ENCODE measurements at places on chromosomes 5 and 9.

DNA sequence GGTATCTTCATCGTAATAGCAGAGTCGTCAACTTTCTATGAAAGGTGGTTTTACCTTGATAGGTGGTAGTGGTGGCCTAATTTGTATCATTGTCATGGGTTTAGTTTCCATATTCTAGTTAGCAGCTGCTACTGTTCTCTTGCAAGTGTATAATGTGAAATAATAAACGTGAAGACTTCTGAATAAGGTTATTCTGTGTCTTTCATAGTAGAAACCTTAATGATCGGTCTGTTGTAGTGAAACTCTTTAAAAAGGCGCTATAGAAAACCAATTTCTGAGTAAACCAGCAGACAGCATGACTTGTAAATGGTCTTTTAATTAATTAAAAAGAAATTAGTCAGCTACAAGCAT lies 1.6 kb downstream of the SET start:
- no peak for DNase-seq

DNA sequence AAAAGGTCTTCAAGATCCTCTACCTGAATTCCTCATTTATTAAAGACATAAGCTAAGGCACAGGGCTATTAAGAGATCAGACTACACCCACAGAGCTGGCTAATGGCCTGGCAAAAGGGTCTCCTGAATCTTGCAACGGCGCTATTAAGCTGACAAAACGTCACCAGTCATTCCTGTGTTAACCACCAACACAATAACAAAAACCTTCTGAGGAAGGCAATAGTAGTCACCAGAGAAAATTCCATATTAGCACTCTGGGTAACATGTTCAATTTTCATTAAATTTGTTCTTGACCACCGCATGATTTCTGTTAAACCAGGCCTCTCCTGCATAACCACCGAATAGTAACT lies 77.0 kb downstream of the GNAQ start:
- no peak for DNase-seq

DNA sequence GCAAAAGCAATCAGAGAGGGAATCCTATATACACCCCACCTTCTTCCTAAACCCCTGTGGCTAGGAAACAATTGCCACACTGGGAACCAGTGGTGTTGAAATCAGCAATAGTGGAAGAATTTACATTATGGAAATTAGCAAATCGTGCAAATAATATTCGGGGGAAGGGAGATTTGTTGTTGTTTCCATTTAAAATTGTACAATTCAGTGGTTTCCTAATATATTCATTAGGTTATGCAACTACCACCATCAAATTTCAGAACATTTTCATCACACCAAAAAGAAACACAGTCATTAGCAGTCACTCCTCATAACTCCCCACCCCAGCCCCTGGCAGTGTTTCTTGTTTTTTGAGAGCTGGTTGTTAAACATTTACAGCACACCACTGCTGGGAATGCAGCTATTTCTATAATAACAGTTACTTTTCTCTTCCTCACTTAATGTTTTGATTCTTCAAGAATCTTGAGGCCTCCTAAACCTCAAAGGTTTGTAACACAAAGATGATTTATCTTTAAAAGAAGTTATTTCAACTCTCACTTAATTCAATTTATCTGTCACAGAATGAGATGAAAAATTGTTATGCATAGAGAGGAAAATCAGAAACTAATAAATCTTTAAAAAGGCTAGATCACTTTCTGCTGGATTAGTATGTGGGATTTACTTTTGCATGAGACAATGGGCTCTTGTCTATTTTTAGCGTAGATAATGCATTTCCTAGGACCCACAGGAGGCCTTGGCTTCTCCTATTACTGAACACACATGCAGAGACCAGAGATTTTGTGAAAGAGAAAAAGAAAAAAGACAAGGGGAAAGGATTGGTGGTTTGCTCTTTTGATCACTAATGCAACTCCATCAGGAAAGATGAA lies 91.8 kb upstream of the DAPK1 start:
- DNase-seq = no peak

DNA sequence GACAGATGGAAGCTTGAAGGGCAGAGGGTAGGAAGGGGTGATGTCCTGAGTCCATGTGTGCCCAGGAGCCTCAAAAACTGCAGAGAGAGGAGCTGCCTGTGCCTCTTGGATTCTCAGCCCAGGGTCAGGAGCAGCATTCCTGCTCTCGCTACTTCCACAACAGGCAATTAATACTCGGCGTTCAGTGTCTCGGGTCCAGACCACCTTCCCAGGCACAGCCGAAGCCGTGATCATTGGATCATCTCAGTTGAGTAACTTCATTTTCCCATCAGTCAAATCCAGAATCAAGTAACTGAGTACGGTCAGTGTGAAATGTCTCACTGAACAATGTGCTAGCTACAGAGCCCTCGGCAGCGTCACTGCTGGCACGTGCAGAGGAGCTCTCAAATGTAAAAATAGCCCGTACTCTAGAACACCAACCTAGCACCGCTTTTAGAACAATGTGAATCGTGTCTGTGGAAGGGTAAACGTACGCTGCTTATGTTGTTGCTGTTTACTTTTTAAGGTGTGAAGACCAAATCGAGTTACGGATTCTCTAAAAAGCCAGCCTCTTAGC lies 63.5 kb upstream of the IRX4 start:
- DNase-seq = no peak

DNA sequence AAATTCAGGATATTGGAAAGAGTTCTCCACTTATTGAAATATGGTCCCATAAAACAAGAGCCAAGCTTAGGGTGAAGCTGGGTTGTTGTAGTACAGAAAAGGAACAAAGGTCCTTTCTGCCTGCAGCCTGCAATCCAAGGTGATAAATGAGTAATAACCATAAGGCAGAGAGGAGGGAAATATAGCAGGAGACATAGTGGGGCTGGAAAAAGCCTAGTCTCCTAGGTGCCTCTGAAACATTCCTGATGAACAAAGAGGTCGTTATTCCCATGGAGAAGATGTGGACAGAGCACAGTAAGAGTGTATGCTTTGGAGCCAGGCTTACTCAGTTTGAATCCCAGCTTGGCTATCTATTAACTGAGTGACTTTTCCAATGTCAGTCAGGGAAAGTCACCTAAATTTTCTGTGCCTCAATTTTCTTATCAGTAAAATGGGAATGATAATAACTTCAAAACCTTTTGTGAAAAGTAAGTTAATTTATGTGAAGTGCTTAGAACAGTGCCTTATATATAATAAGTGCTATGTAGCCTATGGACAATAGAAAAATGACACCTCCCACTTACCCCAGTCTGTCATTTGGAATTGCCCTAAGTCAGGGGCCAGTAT lies 110.8 kb upstream of the GRIN3A start:
- no peak for DNase-seq

DNA sequence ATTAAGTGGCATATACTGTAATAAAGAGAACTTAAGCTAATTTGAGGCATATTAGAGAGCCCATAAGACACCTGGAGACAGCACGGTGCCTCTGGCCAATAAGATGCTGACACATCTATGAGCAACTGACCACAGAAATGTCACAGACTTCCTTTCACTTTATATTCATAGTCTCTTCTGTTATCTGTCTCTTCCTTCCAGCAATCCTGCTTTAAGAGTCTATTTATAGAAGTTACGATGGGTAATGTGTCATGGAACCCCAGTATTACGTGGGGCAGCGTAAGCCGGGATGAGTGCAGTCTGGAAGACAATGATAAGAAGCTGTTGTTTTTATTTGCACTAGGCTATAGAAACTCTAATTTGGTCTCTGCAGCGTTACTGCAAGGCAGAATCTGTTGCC lies 136.8 kb downstream of the CFAP90 start:
- DNase-seq = no peak
